Stimulated activated CD8-positive, alpha-beta memory T cell treated with anti-CD3 and anti-CD28 coated beads, Interleukin-15, amount 100 ng/mL, for 4 hours (primary cell): ENCODE measurements at places on chromosomes 4 and X.

DNA sequence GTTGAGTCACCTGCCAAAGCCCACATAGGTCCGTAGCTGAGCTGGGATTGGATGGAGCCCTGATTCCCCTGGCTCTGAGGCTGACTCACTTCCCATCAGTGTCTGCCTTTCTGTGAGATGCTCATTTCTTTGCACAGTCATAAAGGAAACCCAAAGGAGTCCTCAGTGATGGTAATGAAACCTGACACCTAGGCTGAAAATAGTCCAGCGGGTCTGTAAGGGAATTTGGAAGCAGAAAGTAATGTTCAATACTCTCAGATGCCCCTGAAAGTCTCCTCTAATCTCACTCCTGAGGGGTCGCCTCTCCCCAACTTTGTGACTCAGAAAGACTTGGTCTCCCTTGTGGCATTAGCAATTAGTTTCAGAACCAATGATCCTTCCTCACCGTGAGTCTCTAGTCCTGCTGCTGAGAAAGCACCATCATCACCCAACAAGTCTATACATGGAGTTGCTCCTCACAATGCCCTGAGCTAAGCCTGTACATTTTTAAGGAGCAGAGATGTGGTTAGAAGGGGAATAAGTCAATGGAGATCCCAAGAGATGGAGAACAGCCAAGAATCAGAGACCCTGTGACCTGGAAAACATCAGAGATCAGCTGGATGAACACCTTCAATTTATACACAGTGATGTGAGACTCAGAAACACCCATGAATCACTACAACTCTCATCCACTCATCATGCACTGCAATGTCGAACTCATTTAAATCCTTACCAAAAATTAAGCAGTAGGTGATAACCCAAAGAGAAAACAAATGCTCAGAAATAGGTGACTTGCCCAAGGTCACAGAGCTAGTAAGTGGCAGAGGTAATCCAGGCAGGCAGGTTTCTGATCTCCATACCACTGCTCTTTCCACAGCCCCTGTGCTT lies 219.0 kb upstream of the CPEB2 start:
- no peak for DNase-seq

GRCh38 chrX:68872171-68872570 lies 43.4 kb downstream of the EFNB1 start:
- no peak for DNase-seq

GRCh38 chr4:20253283-20253734 lies 1.6 kb downstream of the SLIT2 start:
- DNase-seq: no peak

GRCh38 chrX:38968344-38969216 lies 167.3 kb downstream of the MID1IP1 start:
- DNase-seq: no peak

- peak; percentile 28 for DNase-seq
These were observed 40.0 kb downstream of the SEPTIN11 start for GRCh38 chr4:76989391-76990061.
